Activated T-cell treated with anti-CD3 and anti-CD28 coated beads for 48 hours (primary cell): ENCODE measurements at places on chromosomes 4 and X.

- no peak for DNase-seq
Measured at GRCh38 chr4:72899214-72899613, 170.3 kb downstream of the COX18 start.

GRCh38 chr4:76738086-76738931, 159.6 kb downstream of the SOWAHB start:
- DNase-seq: peak; percentile 15

- DNase-seq: no peak
Measured at GRCh38 chr4:48944252-48944651, 37.7 kb upstream of the OCIAD2 start.

DNA sequence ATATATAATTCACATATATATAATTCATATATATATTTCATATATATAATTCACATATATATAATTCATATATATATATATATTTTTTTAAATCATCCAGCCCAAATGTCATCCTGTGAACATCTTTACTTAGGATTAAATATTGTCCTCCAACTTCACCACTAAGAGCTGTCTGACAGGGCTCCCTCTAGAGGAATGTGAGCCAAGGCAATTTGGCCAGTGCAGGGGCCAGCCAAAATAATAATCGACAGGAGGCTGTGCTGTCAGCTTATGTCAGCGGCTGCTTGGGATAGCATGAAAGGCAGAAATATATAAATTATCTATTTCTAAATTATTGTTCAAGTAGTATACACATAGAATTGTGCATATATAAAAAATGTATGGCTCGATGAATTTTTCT, 29.5 kb downstream of the EGFL6 start:
- DNase-seq: no peak

- DNase-seq: no peak
Measured at GRCh38 chr4:166174717-166175490, 301.9 kb downstream of the TLL1 start.

DNA sequence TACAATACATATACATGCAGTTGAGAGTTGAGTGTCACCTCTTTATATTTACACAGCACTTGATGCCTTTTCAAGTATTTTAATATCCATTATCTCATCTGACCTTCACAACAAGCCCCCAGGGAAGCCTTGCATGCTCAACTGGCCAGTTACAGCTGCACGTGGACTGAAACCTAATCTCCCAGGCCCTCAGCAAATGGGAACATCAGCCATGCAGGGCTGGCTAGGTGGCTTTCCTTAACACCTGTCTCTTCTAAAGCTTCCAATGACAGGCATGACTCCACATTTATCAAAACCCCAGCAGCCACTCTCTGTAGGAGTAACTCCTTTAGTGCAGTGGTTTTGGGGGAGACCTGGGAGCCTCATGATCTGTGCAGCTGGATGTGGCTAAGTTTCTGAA, 56.4 kb downstream of the PHKA2 start:
- no peak for DNase-seq

- DNase-seq: no peak
Measured at GRCh38 chr4:110289601-110290100, 91.2 kb upstream of the ELOVL6 start.

DNA sequence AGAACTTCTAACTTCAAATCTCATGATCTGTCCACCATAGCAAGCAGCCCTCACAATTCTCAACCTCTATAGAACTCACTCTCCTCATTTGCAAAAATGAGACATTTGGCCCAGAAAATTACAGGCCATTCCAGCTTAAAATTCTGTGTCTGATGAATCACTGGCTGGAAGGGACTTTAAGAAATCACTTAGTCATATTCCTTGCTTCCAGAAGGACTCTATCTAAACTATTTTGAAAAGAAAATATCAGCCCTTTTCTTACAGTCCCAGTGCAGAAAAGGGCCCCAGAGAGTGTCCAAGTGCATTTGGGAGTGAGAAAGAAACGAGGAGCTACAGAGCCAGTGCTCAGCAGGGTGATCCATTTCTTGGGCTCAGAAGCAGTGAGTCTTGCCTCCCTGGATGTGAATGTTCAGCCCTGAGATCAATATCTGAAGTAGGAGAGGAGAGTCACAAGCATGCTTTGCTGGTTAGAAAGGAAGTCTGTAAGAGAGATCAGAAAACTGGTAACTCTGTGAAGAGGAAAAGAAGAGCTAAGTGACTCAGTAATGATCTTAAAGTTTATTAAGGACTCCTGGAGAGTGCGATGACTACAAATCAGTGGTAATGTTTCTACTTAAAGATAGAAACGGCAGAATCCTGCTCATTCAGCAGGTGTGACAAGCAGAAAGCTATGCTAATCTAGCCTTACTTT, 139.8 kb downstream of the PALLD start:
- DNase-seq: no peak

DNA sequence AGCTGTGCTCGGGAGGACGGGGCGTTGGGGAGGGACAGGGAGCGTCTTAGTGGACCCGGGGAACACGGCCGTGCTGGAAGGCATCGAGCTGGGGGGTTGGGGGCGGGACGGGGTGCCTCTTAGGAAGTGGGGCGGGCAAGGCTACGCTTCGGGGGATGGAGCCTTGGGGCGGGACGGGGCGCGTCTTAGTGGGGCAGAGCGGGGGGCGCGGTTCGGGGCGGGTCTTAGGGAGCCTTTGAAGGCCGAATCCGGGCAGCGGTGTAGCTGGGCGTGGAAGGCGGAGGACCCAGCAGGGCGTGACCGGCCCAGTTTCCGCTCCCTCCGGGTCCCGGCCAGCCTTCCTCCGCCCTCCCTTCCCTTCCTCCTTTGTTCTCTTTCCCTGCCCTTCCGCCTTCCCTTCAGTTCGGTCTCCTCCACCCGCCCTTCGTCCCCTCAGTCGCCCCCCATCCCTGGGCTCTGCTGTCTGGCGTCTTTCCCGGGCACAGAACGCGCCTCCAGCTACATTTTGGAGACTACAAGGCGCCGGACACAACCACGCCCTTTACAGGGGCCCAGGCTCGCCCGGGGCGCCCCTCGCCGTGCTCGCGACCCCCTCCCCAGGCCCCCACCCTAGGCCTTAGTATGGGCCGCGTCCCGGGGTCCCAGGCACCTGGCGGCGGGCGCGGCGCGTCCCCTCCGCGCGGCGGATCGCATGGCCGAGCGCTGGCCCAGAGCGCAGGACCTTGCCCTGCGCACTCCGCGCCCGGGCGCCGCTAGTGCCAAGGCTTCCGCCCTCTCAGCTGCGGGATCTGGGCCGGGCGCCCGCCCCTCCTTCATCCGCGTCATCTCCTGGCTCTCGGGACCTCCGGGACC, at the start of gene ARSD:
ARSD (minus strand) TSS at position 757 of the 852 bp plus-strand sequence; CDS start at position 693, 64 bp downstream.
- peak; percentile 30 for DNase-seq

DNA sequence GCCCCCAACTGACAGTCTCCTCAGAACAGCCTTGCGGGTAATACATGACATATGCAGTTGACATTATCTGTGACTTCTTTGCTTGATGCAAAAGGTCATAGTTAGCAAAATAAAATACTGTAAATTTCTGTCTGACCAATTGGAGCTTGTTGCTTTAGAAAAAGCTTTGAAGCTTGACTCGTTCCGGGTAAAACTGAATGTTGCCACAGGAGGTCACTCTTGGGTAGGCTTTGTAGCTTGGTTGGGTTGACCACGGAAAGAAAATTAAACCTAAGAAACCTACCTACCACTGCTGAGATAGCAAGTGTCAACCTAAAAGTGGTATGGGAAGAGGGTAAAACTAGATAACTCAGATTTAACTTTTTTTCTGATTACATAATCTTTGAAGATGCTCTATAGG, 23.2 kb downstream of the PRPS2 start:
- no peak for DNase-seq

DNA sequence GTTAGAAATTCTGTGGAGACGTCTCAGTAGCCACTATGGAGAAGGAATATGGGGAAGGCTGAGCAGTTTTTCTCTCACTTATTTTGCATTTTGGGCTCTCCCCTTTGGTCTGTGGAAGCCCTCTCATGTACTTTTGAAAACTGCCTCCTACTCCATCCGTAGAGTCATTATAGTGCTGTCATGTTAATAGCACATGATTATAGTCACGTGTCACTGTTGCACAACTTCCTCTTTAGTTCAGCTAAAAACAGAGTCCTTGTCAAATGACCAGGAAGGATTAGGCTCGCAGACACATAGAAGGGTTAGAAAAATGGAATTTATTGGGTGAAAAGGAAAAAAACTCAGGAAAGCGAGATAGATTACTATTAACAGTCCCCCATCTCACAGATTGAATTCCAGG, 258.2 kb upstream of the CXorf51A start:
- no peak for DNase-seq

DNA sequence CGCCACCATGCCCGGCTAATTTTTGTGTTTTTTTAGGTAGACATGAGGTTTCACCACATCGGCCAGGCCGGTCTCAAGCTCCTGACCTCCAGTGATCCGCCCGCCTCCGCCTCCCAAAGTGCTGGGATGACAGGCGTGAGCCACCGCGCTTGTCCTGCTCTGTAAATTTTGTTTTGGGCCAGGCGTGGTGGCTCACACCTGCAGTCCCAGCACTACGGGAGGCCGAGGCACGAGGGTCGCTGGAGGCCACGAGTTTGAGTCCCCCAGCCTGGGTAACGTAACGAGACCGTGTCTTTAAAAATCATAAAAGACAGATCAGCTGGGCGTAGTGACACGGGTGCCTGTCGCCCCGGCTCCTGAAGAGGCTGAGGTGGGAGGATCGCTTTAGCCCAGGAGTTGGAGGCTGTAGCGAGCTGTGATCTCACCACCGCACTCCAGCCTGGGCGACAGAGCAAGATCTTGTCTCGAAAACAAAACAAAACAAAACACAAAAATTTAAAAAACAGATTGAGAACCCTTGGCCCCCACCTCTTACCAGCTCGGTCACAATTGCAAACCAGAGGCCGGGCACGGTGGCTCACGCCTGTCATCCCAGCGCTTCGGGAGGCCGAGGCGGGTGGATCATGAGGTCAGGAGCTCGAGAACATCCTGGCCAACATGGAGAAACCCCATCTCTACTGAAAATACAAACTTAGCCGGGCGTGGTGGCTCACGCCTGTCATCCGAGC, 34.0 kb upstream of the PPP2R3B start:
- no peak for DNase-seq

DNA sequence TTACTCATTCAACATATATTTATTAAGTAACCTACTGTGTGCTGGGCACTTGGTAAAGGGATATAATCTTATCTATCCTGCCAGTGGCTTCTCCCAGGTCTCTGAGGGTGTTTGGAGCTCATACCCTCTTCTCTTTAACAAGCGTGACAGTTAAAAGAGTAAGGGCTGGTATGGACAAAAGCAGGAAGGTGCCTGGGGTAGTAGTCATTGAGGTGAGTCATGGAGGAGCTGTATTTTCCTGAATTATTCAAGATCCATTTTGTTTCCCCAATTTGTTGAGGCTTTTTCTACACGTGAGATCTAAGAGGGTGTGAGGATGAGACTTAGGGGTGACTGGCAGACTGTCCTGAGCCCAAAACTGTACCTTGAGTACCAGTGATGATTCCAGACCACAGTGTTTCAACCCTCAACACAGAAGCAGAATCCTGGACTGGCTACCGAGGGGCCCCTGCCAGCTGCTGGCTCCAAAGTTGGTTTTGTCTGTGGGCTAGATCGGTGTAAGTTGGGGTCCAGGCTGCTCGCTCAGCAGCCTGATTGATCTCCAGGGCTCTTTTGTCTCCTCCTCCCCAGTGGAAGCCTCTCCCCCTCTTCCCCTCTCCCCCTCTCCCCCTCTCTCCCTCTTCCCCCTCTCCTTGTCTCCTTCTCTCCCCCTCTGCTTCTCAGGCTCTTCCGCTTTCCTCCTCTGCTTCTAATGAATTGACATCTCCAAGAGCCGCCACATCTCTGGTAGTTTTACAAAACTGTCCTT, at the start of gene DRP2:
DRP2 (plus strand) TSS at position 671 of the 748 bp plus-strand sequence. CDS start 11,862 bp downstream, outside the sequence.
- DNase-seq: no peak

GRCh38 chrX:99777912-99778311, 632.2 kb downstream of the PCDH19 start:
- DNase-seq: no peak

- no peak for DNase-seq
Measured at GRCh38 chrX:135114392-135114791, 5.9 kb downstream of the ETDB start.

- DNase-seq: no peak
Measured at GRCh38 chr4:71231129-71232055, 107.4 kb upstream of the SLC4A4 start.

GRCh38 chr4:145446184-145446583, 35.5 kb upstream of the SMAD1 start:
- no peak for DNase-seq

DNA sequence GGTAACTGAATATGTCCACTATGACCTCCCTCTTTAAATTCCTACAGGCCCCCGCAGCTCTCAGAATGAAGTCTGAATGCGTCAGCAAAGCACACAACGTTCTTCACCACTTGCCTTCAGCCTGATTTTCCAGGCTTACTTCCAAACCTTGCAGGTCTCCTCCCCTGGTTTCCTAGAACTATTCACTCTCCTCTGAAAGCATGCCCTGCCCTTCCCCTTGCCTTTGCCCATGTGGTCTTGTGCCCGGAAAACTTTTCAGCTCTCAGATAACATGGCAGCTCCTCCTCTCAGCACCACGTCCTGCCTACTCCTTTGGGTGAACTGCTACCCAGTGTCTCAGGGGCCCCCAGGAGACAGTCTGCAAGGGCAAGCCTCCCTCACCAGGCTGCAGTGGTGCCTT, 268.5 kb upstream of the LDB2 start:
- no peak for DNase-seq

DNA sequence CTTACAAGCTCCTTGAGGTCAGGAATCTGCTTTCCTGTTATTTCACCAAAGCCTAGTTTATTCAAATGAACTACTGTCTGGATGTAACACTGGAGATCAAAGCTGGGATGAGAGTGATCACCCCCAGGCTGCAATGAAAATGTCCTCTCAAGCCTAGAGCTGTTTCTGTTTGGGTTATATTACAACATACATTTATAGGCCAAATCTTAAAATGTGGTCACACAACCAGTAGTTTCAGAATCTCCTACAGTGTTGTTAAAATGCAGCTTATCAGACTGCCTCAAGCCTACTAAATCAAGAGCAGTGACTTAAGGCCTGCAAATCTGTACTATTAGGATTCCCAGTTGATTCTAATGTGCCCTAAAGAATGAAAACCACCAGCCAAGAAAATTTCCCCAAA, 207.5 kb downstream of the PAPSS1 start:
- no peak for DNase-seq

GRCh38 chrX:154991039-154991438, 31.5 kb downstream of the F8 start:
- peak; percentile 5 for DNase-seq

GRCh38 chr4:163673848-163674697, 179.6 kb downstream of the TMA16 start:
- no peak for DNase-seq

DNA sequence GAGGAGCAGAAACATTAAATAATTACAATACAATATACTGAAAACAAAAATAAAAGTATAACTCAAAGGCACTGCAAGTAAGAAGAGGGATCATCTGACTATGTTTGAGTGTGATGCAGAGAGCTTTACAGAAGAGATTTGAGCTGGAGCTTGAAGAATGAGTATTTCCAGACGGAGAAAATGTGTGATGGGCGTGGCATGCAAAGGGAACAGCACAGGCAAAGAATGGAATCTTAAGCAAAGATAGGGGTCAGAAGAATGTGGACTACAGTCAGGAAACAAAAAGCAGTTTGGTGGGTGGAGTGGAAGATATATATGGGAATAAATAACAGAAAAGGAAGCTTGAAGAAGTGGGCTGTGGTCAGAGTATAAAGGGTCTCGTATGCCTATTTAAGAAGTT, 45.5 kb downstream of the OPHN1 start:
- no peak for DNase-seq
